Activated CD8-positive, alpha-beta T cell treated with anti-CD3 and anti-CD28 coated beads, Interleukin-2, amount 10 ng/mL, durations not matched to agents 7 days and 5 days (primary cell): ENCODE measurements at places on chromosomes 4 and X.

- H3K36me3 ChIP-seq: no peaks in the 10 kb centered on the region
- H3K4me3 ChIP-seq: no peak overlapping the region
- no peaks in the 10 kb centered on the region for H3K4me1 ChIP-seq
- no peak overlapping the region for H3K27ac ChIP-seq
- no peak for DNase-seq
Measured at GRCh38 chr4:54872261-54872660, 214.5 kb downstream of the KIT start.

DNA sequence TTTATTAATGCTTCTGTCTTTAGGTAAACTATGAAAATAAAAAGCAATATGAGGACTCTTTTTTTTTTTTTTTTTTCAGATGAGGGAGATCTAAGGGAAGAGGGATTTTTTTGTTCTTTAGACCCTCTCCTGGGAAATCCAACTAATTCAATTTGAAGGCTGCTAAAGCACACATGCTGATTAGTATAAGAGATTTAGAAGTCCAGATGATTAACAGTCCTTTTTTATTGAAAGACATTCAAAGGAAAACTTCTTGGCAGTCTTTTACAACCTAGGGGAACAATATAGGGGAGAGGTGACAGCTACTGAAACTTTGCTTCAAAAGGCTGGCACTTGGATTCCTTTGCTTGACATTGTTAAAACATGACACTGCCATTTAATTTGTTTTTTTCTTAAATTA is 602.5 kb downstream of the RAPGEF2 start:
- H3K36me3 ChIP-seq: no peaks in the 10 kb centered on the region
- no peak overlapping the region for H3K27ac ChIP-seq
- H3K4me1 ChIP-seq: no peaks in the 10 kb centered on the region
- no peaks in the 10 kb centered on the region for H3K27me3 ChIP-seq
- H3K4me3 ChIP-seq: no peak overlapping the region
- DNase-seq: no peak

GRCh38 chrX:39152106-39152649 is 350.9 kb downstream of the MID1IP1 start:
- H3K27ac ChIP-seq: no peak overlapping the region
- no peak overlapping the region for H3K4me3 ChIP-seq
- no peaks in the 10 kb centered on the region for H3K4me1 ChIP-seq
- DNase-seq: peak; percentile 45
- no peaks in the 10 kb centered on the region for H3K27me3 ChIP-seq

DNA sequence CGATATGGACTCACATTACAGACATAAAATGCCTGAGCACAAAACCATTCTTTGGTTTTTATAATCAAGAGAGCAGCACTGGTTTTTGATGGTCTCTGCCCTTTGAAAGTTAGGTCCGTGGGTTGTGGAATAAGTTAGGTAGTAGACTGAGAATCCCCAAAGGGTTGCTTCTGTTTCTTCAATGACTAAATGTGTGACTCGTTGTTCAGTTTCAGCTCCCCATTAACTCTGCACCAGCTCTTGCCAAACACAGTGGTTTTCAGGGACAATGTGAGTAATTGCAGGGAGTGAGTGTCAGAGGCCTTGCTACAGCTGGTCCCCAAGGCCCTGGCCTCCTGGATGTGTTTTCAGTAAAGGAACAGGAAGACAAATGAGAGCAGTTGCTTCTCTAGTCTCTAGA is 24.8 kb downstream of the SMIM20 start:
- DNase-seq: no peak
- peaks cover 7% of the 10 kb centered on the region for H3K27me3 ChIP-seq
- no peak overlapping the region for H3K4me3 ChIP-seq
- peak overlapping the region; percentile 9 for H3K27ac ChIP-seq
- peaks cover 15% of the 10 kb centered on the region for H3K4me1 ChIP-seq

GRCh38 chrX:132909643-132910042 is 48.8 kb downstream of the HS6ST2 start:
- no peak for DNase-seq
- no peaks in the 10 kb centered on the region for H3K4me1 ChIP-seq
- H3K27ac ChIP-seq: no peak overlapping the region
- no peaks in the 10 kb centered on the region for H3K36me3 ChIP-seq
- no peak overlapping the region for H3K4me3 ChIP-seq

DNA sequence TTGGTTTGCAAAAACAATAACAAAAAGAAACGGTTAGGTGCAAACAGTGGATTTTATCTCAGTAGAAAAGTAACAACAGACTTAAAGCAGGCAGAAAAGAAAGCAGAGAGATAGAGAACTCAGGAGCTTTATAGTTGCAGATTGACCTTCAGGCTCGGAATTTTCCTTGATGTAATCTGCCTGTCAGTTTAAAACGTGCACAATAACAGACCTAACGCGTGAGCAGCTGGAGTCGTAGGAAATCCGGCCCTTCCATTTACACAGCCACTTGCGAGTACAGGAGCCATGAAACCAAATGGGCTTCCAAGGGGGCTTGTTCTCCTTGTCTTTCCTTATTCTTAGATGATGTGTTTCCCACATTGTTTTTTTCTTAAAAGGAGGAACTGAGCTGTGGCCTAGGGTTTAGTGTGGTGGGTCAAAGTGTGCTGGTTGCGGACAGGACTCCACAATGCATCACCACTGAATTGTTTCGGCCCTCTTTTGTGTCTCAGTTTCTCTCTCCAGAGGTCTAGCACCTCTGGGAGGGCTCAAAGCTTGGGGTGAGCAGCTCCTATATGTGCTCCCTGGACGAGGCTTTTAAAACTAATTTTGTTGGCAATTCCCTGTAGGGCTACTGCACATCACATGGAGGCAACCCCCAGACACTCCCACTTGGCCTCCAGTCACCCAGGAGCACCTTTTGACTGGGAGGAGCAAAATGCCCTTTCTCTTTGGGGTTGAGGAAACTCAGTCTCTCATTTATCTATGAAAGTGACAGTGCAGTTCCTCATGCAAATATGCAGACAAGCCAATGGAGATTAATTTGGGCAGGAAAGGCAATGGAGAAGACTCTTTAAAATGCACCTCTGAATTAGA is 13.9 kb upstream of the MPP1 start:
- no peak for DNase-seq
- H3K4me1 ChIP-seq: peaks cover 6% of the 10 kb centered on the region
- no peak overlapping the region for H3K27ac ChIP-seq
- no peaks in the 10 kb centered on the region for H3K36me3 ChIP-seq
- H3K4me3 ChIP-seq: no peak overlapping the region

GRCh38 chr4:149344436-149344835 is 471.2 kb downstream of the IQCM start:
- no peaks in the 10 kb centered on the region for H3K4me1 ChIP-seq
- no peaks in the 10 kb centered on the region for H3K27me3 ChIP-seq
- H3K4me3 ChIP-seq: no peak overlapping the region

GRCh38 chr4:7003879-7004240 is 39.3 kb upstream of the TADA2B start:
- H3K4me1 ChIP-seq: peaks cover 20% of the 10 kb centered on the region
- H3K27ac ChIP-seq: no peak overlapping the region
- DNase-seq: no peak
- no peaks in the 10 kb centered on the region for H3K27me3 ChIP-seq

DNA sequence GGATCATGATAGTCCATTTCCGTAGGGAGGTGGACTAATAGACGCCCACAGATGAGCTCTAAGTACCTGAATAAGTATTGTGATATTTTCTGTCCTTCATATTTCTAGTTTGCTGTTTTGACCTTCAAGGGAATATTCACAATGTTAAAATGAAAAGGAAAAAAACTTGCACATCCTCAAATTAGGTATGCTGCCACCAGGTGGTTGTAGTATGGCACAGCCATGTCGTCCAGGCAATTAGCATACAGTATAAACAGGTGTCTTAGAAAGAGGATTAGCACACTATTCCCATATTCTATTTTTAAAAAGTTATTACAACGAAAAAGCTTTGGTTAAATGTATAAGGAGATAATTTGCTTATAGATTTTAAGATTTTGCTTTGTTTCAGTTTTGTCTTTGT is 802.0 kb downstream of the RPA4 start:
- H3K36me3 ChIP-seq: no peaks in the 10 kb centered on the region
- H3K27me3 ChIP-seq: peaks cover 4% of the 10 kb centered on the region
- H3K4me1 ChIP-seq: no peaks in the 10 kb centered on the region

DNA sequence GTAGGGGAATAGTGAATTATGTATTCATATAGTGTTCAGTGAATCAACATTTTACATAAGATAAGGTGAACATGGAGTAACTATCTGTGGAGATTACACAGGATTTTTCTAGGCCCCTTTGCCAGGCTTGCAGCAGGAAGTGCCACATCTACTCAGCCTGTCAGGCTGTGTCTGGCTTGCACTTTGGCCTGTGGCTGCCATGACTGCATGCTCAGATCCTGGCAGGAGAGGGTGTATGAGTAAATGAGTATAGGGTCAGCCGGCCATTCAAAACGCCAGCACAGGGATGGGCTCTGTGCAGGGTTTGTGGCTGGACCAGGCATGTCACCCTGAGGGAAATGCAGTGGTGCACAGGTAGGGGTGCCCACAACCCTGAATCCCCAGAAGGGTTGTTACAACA is 51.9 kb downstream of the UBQLN2 start:
- no peaks in the 10 kb centered on the region for H3K27me3 ChIP-seq
- H3K4me3 ChIP-seq: no peak overlapping the region
- no peaks in the 10 kb centered on the region for H3K4me1 ChIP-seq
- no peak for DNase-seq
- H3K36me3 ChIP-seq: no peaks in the 10 kb centered on the region

- no peak for DNase-seq
- H3K36me3 ChIP-seq: no peaks in the 10 kb centered on the region
- no peak overlapping the region for H3K27ac ChIP-seq
- H3K27me3 ChIP-seq: no peaks in the 10 kb centered on the region
- no peak overlapping the region for H3K4me3 ChIP-seq
- no peaks in the 10 kb centered on the region for H3K4me1 ChIP-seq
Measured at GRCh38 chr4:90281541-90282355, 154.6 kb downstream of the CCSER1 start.

DNA sequence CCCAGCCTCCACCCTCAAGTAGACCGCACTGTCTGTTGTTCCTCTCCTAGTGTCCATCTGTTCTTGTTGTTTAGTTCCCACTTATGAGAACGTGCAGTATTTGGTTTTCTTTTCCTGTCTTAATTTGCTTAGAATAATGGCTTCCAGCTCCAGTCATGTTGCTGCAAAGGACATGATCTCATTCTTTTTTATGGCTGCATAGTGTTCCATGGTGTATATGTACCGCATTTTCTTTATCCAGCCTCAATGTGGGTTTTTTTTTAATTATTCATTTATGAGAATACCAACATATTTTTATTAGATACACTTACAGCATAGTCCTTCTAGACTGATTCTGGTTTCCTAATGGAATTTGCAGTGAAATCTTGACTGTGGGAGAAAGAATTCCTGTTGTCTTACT is 1.3 kb downstream of the VMA21 start:
- peaks cover 52% of the 10 kb centered on the region for H3K4me1 ChIP-seq
- H3K36me3 ChIP-seq: peaks cover 19% of the 10 kb centered on the region
- no peaks in the 10 kb centered on the region for H3K27me3 ChIP-seq
- DNase-seq: no peak
- H3K27ac ChIP-seq: peak overlapping the region; percentile 83
- peak overlapping the region; percentile 86 for H3K4me3 ChIP-seq

- H3K36me3 ChIP-seq: peaks cover 59% of the 10 kb centered on the region
- no peak overlapping the region for H3K4me3 ChIP-seq
- H3K4me1 ChIP-seq: peaks cover 23% of the 10 kb centered on the region
- H3K27me3 ChIP-seq: no peaks in the 10 kb centered on the region
Measured at GRCh38 chr4:145012841-145013240, 85.2 kb downstream of the ANAPC10 start.

DNA sequence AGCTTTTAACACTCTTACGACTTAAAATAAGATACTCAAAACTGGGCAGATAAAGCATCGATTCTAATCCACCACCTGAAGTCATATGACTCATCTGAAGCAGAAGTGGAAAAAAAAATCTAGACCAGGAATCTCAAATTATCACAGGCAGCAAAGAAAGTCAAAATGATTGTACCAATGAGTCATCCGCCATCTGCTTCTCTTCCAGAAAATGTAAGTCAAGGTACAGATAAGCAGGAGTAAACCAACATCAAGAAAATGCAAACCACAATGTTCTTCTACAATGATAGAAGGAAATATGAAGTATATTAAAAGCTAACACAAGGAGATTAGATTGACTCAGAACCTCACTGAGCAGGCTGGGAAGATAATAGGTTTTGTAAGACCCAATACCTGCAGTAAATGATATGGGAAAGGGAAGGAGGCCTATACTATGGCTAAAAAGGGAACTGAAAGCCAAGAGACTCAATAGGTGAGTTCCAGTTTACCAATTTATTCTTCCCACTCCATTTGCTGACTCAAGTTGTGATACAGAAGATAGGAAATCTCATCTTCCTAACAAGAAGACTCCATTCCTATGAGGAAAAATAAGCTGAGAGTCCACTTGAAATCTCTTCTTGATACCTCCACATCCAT is 88.4 kb upstream of the TET2 start:
- H3K27me3 ChIP-seq: no peaks in the 10 kb centered on the region
- H3K36me3 ChIP-seq: no peaks in the 10 kb centered on the region
- no peak overlapping the region for H3K27ac ChIP-seq

DNA sequence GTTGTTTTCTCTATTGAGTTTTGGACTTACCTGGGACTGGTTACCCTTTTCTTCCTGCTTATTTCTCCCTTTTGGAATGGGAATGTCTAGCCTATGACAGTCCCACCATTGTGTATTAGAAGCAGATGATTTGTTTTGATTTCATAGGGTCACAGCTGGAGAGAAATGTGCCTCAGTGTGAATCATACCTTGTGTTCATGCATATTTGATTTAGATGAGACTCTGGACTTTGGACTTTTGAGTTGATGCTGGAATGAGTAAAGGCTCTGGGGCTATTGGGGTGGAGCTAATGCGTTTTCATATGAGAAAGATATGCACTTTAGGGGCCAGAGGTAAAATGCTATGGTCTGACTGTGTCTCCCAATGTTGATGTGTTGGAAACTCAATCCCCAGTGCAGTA is 30.5 kb upstream of the TEX13C start:
- H3K4me3 ChIP-seq: no peak overlapping the region
- no peak overlapping the region for H3K27ac ChIP-seq
- H3K4me1 ChIP-seq: peaks cover 5% of the 10 kb centered on the region
- no peaks in the 10 kb centered on the region for H3K27me3 ChIP-seq

DNA sequence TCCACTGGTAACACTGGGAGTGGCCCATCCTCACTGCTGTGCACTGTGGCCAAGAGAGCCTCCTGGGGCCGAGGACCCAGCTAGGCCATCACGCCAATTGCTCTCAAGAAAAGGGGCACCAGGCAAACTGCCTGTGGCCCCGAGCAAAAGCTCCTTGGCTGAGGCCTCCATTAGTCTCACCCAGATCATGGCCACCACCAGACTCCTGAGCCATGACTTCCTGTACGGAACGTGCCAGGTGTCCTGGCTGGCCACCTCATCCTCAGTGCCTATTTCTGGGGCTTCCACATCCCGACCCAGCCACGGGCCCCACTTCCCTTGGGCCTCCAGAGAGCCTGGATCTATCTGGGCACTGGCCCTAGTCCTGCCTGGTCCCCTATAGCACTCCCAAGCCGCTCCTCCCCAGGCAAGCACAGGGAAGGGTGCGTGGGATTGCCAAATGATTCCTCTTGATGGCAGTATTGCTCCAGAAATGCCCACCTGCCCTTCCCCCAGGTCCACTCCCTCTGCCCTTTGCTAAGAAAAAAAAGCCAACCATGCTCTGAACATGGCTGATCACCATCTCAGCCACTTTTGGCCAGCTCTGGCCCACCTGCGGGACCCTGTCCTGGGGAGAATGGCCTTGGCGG is 212.6 kb upstream of the AGTR2 start:
- no peak overlapping the region for H3K27ac ChIP-seq
- no peak for DNase-seq
- H3K4me1 ChIP-seq: no peaks in the 10 kb centered on the region

- no peak overlapping the region for H3K4me3 ChIP-seq
- no peaks in the 10 kb centered on the region for H3K4me1 ChIP-seq
- no peak for DNase-seq
- H3K27ac ChIP-seq: no peak overlapping the region
Measured at GRCh38 chr4:140888054-140888453, 131.9 kb upstream of the TBC1D9 start.
